HuH-7 (cell line): ENCODE measurements at places on chromosomes 3 and 15.

GRCh38 chr15:57307527-57308169, 68.7 kb upstream of the CGNL1 start:
- DNase-seq = peak; percentile 33

GRCh38 chr3:119530456-119530855, 29.0 kb downstream of the CD80 start:
- no peak for DNase-seq

GRCh38 chr15:33298631-33299030, 12.1 kb upstream of the RYR3 start:
- DNase-seq = no peak

DNA sequence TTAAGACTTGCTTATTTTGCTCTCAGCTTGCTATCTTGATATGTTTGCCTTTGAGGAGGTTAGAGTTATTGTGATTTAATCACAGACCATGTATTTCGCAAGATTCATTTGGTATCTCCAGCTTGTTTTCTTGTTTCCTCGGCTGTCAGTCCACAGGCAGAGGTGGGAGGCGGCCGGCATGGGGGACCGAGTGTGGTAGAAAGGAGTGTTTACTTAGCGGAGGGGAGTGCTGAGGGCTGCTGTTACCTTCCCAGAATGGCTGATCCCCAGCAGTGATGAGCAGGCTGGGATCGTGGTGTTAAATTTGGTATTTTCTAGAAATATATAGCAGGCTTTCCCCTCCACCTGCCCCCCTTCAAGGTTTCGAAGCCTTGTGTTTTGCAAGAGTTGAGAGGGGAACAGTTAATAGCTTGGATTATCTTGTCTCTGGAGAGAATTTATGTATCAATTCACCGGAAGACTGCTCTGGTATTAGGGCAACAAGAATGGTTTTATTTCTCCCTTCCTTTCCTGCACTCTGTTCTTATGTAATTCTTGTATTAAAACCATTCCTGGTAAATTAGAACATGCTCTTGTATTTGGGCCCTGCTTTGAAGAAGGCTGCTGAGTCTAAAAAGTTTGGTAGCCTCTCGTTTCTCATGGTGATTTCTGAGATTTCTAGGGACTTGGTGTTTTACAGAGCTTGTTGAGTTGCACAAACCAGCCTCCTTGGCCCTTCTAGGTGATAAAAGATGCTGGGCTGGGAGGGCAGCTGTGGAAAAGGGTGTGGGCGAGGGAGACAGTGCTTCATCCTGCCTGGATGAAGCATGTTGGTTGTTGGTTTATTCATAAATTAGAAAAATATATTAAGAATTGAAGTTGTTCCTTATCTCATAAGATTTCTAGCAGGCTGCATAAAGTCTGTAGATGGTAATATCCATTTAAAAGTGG, 151.4 kb downstream of the IGF1R start:
- DNase-seq = no peak

DNA sequence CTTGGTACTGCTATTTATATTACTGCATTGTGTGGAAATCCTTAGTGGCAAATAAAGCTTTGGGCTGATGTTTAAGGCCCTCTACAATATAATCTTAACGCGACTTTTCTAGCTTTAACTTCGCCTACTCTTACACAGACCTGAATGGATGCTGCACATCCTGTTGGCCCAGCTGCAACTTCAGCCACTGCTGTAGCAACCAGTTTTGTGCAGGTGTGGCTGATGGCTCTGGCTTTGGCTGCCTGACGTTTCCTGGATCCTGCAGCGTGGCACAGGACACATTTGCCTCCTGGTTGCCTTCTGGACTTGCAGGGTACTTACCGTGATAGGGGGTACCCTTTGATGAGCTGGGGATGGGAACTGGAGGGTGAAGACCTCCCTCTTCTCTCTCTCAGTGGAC, 20.2 kb upstream of the ERICH6 start:
- no peak for DNase-seq

GRCh38 chr3:157282261-157283191, 122.6 kb upstream of the CCNL1 start:
- DNase-seq = no peak

- DNase-seq = no peak
Observed at GRCh38 chr3:47482366-47482765, 6.6 kb upstream of the SCAP start.

GRCh38 chr15:77016321-77016695, 21.4 kb downstream of the PSTPIP1 start:
- no peak for DNase-seq

GRCh38 chr15:44195151-44195740, at the start of gene FRMD5:
Gene FRMD5, minus strand, starts transcription at chr15:44195271.
- peak; percentile 54 for DNase-seq

DNA sequence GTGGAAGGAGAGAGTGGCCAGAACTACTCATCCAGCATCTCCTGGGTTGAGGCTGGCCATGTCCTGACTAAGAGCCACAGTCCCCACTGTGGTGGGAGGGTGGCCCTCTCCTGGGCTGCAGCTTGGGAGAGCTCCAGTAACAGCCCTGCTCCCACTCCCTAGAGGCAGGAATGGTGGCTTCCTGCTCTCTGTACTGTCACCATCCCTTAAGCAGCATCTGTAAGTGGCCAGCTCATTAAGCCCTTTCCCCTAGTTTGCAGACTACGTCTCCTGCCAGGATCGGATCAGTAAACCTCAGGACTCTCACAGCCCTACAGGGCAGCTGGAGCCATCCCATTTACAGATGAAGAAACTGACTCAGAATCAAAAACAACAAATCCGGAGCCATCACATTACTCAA, 30.5 kb downstream of the DNAJB8 start:
- no peak for DNase-seq

DNA sequence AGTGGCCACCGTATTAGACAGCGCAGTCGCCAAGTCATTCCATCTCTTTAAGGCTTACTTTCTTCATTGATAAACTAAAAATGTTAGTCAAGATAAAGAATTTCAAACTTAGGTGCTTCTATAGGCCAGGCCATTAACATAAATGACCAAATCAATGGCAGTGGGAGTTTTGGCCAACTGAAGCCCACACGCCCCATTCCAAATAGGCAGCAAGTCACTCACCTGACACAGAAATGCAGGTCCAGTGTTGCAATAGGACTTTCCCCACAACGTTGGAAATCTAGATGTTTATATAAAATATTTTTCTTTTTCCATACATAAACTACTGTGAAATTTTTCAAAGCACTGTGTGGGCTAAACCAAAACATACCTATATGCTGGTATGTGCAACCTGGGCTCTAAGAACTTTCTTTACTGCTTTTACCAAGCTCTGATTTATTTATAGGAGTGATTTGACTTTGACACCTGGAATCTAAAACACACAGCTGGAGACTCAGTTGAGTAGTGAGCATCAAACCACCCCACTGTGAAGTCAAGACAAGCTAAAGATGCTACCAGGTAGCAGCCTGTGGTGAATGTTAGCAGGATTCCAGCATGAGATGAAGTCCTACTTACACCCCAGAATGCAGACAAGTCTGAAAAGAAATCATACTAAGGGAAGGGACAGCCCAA, 15.1 kb downstream of the GOLIM4 start:
- no peak for DNase-seq
